Femur (tissue), 1 donor: ENCODE measurements at places on chromosomes 4 and X.

- DNase-seq: no peak
Observed at GRCh38 chr4:183244506-183244905, 75.6 kb downstream of the CLDN22 start.

- peak; percentile 35 for DNase-seq
Observed at GRCh38 chr4:25000639-25001038, 30.1 kb downstream of the LGI2 start.

DNA sequence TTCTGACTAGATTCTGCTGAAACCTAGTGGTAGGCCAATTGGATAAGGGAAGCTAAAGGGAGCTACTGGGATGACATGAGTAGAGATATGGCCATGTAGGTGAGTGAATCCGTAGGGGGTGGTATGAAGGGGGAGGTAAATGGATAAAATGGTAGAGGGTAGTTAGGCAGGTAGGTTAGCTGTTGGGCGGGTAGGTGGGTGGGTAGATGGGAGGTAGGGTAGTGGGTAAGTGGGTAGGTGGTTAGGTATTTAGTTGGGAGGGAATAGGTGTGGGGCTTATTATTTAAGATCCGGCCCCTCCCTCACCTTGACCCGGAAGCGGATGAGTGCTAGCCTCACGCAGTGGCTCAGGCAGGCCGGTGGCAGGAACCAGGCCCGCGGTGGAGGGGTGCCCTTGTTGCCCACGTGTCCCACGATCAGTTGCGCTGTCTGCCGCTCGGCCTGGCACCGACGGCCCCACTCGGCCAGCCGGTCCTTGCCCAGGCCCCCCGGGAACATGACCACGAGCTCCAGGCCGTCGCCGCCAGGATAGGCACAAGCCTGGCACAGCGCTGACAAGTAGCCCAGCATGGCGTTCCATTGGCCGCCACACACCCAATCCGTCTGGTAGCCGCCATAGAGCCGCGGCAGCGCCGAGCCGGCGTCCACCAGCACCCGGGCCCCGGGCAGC lies 725 bp downstream of the FAM120C start:
- DNase-seq: peak; percentile 48

GRCh38 chr4:22869235-22869634 lies 176.5 kb downstream of the GBA3 start:
- DNase-seq: no peak

- no peak for DNase-seq
Observed at GRCh38 chr4:185682236-185682635, 129.8 kb downstream of the SORBS2 start.

- no peak for DNase-seq
Observed at GRCh38 chrX:75273483-75273882, 402 bp upstream of the UPRT start.

- DNase-seq: no peak
Observed at GRCh38 chrX:105315248-105315647, 94.8 kb upstream of the TEX13A start.

DNA sequence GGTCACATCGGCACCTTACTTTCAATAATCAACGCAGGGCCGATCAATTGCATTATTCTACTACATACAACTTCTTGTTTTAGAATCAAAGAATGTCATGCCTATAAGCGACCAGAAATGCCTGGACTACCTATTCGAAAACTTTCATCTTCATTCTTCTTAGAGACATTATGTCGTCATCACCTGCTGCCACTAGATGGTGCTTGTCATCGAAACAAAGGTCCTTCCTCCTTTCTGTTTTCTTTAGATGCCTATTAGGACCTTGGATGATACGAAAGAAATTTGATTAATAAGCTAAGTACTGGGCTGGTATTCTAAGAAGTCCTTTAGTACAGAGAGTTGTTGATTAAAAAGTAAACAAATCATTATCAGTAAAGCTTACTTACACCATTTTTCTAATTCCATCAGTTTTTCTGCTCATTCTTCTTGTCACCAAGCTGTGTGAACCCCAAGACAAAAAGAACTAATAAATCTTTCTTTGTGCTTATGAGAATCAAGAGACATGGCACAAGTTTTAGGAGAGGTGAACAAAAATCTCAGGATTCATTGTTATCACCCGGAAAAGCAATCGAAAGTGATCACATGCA lies 154.5 kb upstream of the SLC4A4 start:
- DNase-seq: peak; percentile 34

GRCh38 chr4:150355858-150356455 lies 226.0 kb upstream of the MAB21L2 start:
- DNase-seq: no peak

GRCh38 chr4:26412381-26413372 lies 77.6 kb downstream of the CCKAR start:
- DNase-seq: peak; percentile 62

GRCh38 chr4:47876310-47876709 lies 38.1 kb downstream of the NFXL1 start:
- DNase-seq: no peak

- DNase-seq: no peak
Observed at GRCh38 chr4:152708361-152708760, 28.6 kb upstream of the TMEM154 start.

GRCh38 chr4:34293459-34293858 lies 1950.9 kb downstream of the ARAP2 start:
- DNase-seq: no peak

- DNase-seq: no peak
Observed at GRCh38 chr4:25771672-25772071, 91.1 kb downstream of the SEL1L3 start.

DNA sequence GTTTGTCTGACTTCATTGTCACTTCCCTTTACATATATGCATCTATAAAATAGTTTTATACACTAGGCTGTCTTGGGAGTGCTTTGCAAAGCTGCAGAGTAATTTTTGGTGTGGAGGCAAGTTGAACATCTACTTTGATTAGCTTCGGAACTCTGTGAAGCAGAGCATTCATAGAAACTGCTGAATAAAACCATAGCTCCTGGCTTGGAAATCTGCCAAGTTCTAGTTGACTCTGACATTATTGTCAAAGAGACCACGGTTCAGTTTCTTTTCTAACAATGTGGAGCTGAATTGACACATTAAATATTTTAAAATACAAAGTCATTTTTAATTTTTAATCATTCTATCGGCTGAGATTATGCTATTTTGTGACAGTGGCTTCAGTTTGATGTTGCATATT lies 335.0 kb downstream of the BMPR1B start:
- no peak for DNase-seq

DNA sequence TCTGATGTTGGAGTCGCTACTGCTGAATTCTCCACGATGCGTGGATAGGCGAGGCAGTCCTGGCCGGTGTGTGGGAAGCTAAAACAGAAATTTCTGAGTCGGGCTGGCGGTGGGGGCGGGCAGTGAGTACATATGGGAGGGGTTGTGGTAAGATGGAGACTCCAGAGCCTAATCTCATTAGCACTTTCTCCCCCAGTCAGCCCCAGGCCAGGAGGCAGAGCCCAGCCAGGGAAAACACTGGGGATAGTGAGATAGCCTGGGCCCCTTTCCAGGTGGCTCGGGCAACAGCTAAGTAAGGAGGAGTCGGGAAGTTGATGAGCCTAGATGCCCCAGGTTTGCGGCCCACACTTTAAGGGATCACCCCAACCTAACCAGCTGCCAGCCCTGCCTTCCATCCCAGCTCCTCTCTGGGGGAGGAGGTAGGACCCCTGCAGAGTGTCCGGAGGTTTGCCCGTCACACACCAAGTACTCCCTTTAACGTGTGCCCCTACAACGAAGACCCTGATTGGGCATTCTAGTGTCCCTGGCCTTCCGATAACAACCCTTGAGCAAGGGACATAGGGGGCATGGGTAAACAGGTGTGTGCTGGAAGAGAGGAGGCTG lies 2.4 kb upstream of the LOC101059915 start:
- DNase-seq: no peak
